ENCODE measurements at places on chromosomes 6 and 20.

DNA sequence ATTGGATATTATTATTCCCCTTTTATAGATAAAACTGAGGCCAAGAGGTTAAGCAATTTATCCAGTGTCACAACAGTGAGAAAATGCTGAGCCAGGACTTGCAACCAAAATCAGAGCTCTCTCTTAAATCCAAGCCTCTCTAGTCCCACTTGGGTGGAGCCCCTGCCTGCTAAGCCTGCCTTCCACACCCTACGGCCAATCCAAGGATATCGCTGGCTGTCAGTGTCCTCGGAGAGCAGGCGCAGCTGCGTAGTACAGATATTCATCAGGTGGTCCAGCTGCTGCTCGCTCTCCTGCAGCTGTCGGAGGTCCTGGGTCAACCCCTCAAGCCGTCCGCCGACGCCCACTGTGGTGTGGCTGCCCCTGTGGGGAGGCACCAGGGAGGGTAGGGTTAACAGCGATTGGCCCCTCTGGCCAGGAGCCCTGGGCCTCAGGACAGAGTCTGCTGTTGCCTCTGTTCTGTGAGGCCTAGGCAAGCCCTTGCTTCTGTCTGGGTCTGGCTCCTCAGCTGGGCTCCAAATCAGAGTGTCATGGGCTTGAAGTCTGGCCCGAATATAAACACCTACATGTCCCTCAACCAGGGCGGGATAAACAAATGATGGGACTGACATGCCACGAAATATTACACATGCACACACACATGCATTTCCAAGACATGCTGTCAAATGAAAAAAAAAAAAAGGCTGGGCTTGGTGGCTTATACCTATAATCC, 3.9 kb upstream of the NECAB3 start:
- DNase-seq, result no peak

DNA sequence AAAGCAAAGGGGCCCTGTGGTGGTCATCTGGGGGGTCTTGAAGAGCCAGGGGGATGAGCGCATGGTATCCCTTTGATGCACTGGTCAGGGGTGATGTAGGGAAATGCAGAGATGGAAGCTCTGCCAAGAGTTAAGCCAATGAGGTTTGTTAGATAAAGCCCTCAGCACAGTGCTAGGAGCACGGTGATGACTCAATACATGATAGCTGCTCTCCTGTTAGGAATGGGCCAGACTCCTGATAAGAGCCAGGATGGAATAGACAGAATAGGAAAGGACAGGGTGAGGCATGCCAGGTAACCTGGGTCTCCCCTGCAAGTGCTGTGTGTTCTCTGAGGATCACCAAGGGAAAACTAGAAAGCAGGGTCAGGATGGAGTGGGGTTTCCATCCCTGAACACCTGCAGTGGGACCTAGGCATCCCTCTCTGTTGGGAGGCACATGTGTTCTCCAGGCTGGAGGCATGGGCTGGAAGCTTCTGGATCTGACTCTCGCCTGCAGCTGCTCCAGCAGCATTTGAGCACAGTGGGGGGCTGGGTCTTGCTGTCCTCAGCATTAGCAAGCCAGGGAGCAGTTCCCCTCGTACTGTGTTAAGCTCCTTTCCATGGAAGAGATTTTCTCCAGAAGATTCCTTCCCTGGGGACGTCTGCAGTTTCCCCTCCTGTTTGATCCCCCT, 71.8 kb upstream of the TIAM2 start:
- no peak for DNase-seq

GRCh38 chr6:128667339-128667858, 147.0 kb upstream of the PTPRK start:
- DNase-seq, result no peak

DNA sequence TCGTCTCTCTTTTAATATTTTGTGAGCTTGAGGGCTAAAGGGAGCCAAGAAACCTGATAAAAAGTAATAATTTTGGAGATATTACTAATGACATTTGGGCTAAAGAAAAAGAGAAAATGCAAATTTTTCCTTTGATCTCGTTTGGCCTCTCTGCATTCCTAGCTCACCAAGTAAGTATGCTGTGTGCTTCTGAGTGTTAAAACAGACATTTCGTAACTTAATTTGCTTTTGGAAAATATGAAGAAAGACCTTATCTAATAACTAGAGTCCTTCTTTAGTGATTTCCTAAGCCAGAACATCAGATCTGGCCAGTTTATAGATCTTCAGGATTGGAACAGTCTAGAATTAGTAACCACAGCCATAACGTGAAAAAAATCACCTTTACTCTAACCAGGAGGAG, 872.9 kb upstream of the SLC35B3 start:
- DNase-seq, result no peak

GRCh38 chr6:53703047-53703446, 37.5 kb upstream of the KLHL31 start:
- DNase-seq, result no peak

DNA sequence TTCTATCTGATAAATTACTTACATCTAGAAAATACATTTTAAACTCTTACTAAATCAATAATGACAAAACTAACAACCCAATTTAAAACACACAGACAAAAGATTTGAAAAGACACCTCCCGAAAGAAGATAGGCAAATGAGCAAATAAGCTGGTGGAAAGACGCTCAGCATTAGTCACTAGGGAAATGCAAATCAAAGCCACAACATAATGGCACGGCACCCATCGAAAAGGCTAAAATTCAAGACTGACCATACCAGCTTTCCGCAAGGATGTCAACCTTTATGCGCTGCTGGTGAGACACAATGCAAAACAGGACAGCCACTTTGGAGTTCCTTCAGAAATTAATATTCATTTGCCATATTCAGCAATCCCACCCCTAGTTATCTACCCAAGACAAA, 25.9 kb downstream of the TAF4 start:
- DNase-seq, result no peak

DNA sequence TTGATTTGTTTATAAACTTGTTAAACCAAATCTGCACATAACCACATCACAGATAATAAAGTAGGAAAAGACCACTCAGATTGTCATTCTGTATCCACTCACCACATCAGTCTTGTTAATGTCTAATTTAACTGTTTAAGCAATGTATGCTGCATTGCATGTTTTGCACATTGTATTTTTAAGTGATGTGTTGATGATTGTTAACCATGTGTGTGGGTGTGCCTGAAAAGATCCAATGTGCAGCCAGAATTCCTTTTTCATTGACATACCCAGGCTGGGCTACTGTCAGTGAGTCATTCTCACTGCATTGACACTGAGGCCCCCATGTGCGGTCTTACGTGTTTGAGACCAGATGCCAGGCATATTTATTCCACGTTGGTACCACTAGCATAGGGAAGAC, 167.3 kb downstream of the TRMT11 start:
- no peak for DNase-seq

GRCh38 chr20:23623666-23624323, 14.0 kb downstream of the CST3 start:
- no peak for DNase-seq

DNA sequence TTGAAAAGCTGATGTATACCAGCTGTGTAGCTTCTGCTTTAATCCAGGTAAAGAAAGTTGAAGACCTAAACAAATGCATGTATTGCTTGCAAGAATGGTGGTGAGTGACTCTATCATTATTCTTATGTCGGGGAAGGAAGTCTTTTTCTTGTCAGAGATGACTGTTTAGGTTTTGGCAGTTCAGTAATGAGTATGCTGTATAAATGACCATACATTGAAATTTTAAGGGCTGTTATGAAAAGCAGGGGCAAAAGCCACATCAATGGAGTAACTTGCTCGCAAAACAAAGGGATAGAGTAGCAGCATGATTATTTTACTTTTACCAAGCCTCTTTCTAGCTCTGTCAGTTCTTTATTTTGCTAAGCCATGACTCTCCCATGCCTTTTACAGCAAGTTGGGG, 55.9 kb upstream of the NUP153 start:
- DNase-seq, result no peak

DNA sequence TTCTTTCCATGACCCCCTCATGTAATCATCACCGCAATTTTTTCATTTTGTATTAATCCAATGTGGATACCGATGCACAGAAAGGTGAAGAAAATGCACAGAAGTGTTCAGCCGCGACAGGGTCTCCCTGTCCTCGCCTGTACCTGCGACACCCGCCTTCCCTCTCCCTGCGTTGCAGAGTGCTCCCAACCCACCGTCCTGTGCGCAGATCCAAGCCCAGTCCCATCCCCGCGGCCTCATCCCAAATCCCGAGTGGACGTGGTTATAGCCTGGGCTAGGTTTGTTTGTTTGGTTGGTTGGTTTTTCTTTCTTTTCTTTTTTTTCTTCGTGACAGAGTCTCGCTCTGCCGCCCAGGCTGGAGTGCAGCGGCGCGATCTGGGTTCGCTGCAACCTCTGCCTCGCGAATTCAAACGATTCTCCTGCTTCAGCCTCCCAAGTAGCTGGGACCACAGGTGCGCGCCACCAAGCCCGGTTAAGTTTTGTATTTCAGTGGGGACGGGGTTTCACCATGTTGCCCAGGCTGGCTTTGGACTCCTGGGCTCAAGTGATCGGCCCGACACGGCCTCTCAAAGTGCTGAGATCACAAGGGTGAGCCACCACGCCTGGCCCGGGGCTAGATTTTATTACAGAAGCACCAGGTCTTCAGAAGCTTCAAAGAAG, 536 bp upstream of the RAET1G start:
- DNase-seq, result no peak

DNA sequence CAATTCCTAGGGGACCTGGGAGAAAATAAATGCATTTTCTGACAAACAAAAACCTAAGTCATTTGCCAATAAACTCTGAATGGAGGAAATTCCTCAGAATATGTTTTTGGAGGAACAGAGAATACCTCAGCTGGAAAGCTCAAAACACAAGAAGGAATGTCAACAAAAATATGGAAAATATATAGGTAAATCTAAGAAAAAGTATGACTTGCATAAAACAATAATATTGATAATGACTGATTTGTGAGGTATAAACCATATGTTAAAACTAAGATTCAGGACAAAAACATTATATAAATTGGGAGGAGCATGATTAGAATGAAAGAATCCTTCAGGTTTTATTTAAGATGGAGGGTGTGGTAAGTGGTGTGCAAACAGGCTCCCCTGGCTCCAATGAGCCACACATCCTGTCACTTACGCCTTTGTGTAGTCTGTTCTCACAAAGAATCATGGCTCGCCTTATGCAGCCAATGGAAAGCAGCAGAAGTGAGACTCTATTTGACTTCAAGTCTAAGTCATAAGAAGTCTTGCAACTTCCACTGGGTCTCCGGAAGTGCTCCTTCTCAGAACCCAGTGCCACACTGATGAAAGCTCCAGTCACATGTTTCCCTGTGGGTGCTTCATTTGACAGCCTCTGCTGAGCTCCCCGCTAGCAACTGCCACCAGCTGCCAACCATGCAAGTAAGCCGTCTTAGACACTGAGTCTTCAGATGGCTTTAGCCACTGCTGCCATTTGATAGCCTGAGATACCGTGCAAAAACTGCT, 8.1 kb downstream of the CFAP61 start:
- DNase-seq, result no peak

GRCh38 chr20:32209850-32210605, 2.3 kb downstream of the POFUT1 start:
- DNase-seq, result no peak

- DNase-seq, result no peak
Observed at GRCh38 chr6:157034436-157035230, 257.5 kb downstream of the ARID1B start.

All from stimulated activated CD4-positive, alpha-beta T cell treated with anti-CD3 and anti-CD28 coated beads, Interleukin-15, amount 100 ng/mL, for 1 hour (primary cell).